ENCODE measurements at places on chromosomes 7 and 10.

DNA sequence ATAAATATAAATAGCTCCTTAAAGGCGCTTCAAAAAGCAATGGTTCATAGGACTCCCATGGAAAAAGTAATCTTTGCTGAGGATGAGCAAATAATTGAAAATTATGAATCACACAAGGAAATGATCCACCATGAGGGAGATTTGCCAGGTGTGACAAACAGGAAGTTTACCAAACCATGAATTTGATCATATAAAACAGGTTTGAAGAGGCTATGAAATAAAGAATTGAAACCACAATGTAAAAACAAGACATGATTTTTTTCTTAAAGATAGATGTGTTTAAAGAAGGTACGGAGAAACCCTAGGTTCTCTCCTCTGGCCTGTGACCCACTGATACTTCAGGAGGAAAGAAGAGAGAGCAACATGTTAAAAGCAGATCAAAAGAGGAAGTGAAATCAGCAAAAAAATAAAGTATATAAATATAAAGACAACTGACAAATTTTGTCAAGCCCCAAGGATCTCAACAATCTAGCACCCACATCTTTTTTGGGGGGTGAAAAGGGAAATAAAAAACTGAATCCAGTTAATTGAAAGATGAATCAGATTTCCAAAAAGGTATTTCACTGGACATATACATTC lies 111.3 kb upstream of the ASAH2 start:
- DNase-seq = no peak

DNA sequence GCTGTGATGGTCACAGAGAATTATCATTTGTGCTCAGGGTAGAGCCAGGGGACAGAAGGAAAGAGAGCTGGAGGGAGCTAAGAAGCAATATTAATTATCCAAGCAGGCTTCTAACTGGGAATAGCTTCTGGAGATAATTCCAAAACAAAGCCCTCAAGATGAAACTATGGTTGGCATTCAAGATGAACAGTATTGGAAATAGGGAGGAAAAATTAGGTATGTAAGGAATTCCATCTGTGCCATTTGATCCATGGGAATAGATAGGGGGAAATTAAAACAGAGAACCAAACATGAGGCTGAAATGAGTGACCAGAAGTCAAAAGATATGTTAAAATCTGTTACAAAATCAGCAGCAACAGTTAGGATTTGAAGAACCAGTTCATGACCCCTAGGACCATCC lies 75.3 kb downstream of the NDUFB2 start:
- no peak for DNase-seq

GRCh38 chr10:88793712-88794299 lies 8.7 kb upstream of the LIPM start:
- DNase-seq = no peak

GRCh38 chr10:2772816-2773631 lies 294.3 kb upstream of the PFKP start:
- no peak for DNase-seq

GRCh38 chr10:110051487-110051886 lies 43.7 kb downstream of the ADD3 start:
- DNase-seq = no peak

GRCh38 chr7:74262639-74263398 lies 8.6 kb upstream of the RFC2 start:
- no peak for DNase-seq

- no peak for DNase-seq
Observed at GRCh38 chr7:138338361-138338760, 121.7 kb upstream of the TRIM24 start.

DNA sequence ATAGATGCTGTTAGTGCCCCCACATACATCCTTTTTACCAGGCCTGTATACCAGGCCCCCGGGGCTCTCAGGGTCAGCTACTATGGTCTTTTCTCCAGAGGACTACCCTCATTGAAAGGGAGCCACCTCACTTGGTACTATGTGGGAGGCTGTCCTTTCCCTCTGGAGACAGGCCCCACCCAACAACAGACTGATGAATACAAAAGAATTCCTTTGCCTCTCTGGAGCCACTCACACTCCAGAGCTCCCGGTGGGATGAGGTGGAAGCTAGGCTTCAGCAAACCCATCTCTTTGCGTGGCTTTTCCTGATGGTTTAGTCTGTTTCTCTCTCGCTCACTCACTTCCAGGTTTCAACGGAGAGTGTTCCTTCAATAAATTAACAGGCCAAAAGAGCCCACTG lies 30.3 kb downstream of the ANKMY2 start:
- no peak for DNase-seq

DNA sequence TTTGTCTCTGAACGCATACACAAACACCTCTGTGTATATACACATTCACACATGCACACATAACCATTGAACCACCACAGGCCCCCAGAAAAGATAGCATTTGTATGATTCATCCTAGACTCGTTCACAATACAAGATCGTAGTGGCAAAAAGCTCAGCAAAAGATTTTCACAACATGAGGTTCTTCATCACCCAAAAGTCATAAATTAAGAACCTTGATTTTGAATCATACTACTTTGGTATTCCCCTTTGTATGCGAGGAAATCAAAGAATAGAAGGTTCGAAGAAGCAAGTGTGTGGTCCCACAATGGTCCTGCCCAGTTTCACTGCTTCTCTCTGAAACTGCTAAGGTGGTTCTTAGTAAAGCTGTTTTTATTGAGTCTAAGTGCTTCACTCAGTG lies 200.7 kb downstream of the CELF2 start:
- DNase-seq = no peak

DNA sequence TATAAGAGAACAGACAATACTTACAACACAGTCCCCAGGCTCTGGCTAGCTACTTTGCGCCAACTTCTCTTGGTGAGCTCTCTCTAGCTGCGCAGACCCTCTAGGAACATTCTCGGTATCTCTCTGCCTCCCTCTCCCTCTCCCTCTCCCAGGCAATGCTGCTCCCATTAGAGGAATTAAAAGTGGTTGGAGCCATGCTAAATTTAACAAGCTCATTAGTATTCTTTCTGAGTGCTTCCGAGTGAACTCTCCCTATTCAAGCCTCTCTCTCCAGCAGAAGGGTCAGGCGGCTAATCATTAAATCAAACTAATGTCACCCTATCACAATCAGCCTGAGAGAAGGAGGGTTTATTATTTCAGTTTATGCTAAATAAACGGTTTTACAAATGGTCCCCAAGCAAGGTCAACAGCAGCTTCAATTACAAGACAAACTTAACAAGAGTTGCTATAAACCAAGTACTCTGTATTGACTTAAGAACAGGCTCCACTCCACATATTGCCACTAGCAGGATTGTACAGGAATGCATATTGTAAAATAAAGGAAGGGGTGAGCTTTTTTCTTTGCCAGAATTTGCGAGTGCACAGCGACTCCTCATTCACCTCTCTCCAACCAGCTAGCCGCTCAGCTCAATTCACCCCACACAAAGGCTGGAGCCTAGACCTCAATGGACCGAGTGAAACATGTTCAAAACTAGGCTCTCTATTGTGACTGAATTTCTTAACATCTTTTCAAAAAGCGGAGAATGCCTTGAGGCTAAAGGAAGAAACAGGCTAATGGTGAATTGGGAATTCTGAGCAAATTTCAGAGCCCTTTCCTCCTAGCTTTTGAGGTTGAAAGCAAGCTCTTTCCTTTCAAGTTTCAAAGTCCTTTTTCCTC lies 84.4 kb downstream of the GLI3 start:
- no peak for DNase-seq

GRCh38 chr7:39075210-39075609 lies 97.5 kb downstream of the POU6F2 start:
- DNase-seq = no peak

- DNase-seq = no peak
Observed at GRCh38 chr7:88083883-88084282, 136.0 kb downstream of the SRI start.

DNA sequence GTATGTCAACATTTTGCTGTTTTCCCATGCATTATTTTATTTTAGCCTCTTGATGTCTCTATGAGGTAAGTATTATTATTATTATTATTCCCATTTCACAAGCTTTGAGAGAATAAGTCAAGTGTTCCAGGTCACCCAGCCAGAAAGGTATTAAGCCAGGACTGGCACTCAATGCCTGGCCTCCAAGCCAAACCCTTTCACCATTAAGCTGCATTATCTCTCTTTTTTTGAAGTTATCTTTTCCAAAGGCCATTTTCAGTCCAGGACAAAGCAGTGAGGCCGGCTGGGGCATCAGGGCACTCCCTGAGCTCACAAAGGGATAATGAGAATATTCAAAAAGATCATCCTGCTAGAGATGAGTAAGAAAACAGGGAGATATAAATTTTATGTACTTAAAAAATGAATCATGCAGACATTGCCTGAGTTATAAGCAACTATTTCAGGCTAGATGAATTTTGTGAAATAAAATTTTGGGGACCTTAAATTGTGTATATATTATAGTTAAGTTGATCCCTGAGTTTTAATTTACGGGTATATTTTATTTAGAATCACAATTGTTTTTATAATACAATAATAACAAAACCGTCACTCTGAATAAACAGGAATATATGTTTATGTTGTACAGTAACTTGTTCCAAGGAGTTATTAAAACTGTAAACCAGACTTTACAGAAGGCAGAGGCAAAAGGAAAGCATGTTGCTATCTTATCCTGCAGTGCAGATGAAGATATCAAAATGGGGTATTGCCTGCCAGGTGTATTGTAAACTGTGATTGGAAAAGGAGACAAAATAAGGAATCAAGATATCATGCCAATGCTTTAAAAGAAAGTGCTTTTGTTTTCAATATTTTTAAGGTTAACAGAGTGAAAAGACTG lies 51.3 kb upstream of the CAV2 start:
- no peak for DNase-seq

- peak; percentile 37 for DNase-seq
Observed at GRCh38 chr10:119209035-119209735, 1.8 kb downstream of the GRK5 start.

- peak; percentile 40 for DNase-seq
Observed at GRCh38 chr10:119030421-119031250, 1.1 kb downstream of the NANOS1 start.

DNA sequence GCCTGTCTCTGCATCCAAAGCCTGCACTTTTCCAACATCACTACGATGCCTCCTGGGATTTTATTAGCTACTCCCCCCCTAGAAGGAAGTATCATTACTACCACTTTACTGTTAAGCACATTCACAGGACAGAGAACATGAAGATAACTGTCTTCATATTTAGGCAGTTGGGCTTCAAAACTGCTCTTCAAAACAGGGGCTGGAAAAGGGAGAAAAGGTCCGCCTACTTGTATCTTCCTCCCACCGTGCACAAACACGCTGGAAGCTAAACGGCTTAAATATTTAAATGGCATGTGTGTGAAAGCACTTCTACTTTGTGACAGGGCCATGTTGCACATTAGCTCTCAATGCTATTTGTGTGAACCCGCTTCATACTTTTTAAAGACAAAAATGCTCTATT lies 999 bp downstream of the ITIH5 start:
- DNase-seq = no peak

DNA sequence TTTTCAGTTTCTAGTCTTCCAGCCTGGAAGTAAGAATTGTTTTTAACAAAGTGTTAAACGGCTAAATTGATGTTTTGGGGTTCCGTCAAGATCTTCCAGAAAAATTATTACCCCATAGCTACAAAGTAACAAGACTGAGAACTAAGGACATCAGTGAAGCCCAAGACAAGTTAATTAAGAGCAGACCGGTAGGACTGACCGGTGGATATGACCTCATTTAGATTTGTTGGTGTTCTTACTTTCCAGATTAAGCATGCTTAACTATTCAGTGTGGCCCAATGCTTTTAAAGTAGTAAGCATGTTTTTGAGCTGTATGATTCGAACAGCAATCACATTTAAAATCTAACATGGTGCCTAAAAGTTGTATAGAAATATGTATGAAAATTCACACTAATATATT lies 73.1 kb upstream of the RPA3 start:
- DNase-seq = no peak

DNA sequence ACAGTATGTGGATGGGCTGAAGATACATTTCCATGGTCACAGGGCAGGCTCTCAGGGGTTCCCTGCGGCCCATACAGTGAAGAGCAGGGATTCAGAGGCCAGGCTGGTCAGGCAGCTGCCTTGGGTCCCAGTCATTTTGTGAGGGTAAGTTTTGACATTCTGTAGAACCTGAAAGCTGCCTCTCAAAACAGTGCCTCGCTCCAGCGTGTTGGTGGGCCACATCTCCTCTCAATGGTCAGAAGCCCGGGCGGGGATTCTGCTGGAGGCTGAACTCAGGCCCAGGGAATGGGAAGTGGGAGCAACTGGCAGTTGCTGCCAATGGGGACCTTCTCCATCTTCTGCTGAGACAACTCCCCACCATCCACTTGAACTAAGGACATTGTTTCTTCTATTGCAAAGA lies 190.0 kb downstream of the PTPN20 start:
- no peak for DNase-seq

DNA sequence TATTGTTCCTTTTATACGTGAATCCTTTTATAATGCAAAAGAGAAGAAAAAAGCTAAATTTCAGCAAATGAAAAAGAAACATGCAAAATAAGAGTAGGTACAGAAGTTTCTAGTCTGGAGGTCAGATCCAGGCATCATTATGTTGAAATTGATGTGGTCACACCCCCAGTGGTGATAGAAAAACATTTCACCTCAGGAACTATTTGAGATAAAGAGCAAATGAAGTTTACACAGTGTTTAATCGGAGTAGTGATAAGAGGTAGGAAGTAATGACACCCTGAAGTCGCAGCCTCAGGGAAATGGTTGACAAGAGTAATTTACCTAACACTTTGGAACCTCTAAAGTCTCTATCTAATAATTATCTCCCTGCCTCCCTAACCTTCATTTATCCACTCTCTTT lies 536.0 kb upstream of the STEAP1 start:
- DNase-seq = no peak

Data from stimulated activated CD8-positive, alpha-beta memory T cell treated with anti-CD3 and anti-CD28 coated beads, Interleukin-2, amount 100 ng/mL, for 48 hours (primary cell).